ENCODE measurements at places on chromosomes 6 and 20.

DNA sequence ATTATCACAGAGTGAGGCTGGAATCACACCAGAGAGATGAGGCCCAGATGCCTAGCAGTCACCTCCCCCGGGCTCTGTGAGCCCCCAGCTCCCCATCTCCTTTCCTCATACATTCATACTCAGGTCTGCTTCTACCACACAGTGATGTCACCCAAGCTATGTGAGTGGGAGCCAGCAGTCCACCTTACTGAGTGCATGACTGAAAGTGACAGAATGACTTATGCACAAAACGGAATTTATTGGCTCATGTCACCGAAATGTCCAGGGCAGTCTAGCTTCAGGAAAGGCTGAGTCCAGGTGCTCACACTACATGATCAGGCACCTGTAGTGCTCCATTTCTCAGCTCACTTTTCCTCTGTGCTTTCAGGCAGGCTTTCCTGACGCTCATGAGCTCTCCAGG lies 36.7 kb upstream of the CCN6 start:
- DNase-seq = no peak

DNA sequence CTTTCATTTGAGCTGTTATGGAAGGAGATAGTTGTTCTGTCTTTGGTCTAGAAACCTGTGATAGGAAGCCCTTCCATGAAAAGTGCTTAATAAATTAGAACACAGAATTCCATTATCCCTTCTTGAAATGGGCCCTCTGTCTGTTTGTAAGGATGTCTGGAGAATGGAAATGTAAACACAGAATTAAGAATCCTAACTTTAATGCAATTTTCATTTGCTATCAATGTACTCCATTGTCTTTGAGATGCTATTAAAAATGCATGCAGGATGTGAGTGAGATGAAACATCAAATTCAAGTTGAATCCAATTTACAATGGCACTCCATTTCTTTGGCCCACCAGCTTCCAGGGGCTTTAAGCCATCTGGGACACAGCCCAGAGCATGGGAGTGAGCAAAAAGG lies 13.9 kb upstream of the AARS2 start:
- DNase-seq = no peak

GRCh38 chr6:116371120-116371917 lies 572 bp downstream of the DSE start:
- DNase-seq = no peak

DNA sequence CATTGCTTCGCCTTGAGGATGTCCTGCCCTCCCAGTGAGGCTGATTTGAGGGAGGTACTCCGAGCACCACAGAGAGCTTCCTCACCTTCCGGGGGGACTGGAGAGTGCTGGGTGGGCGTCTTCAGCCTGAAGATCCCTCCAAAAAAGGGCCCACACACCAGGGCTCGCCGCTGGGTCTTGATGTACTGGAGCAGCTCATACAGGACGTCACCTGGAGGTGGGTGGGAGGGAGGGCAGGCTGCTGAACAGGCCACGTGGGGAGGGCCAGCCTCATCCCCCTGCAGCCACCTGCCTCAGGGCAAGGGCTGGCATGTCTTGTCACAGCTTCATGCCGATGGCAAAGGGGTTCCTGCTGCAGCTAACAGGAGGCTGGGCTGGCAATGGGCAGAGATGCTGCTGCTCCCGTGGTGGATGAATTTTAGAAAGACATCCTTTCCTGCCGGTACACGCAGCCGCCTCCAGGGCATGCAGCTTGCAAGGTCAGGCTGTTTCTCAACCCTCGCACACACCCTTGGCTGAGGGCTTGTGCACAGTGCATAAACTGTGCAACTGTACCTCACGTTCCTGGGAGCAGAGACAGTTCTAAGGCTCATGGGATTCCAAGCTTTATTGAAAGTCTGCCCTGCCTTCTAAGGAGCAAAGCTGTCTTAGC lies 14.0 kb downstream of the ETV7 start:
- no peak for DNase-seq

DNA sequence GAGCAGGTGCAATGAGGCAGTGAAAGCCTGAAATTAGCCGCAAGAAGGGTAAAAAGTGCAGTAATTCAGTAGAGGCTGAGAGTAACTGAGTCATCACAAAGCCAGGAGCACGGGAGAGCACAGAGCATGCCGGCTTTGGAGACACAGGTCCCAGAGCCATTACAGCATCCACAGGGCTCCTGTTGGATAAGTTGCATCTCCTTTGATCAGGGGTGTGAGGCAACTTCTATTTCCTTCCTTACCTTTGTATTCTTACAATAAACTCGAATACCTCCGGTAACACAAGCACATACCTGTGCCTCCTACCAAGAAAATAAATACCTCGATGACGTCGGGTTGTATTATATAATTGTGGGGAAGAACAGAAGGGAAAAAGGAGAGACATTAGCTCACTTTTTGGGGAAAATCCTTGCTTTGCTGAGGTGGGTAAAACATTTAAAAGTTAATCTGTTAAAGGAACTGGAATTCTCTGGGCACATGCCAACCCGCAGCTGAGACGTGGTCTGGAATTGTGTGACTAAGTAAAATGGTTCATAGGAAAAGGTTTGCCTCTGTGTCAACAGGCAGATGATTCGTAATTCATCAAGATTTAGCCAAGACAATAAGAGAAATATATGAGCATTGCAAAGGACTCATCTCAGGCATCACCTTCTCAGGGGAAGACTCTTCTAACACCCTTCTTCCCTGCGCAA lies 360.7 kb upstream of the ZFP64 start:
- DNase-seq = no peak

- DNase-seq = no peak
Observed at GRCh38 chr20:16040742-16041141, 532.5 kb downstream of the KIF16B start.

GRCh38 chr6:2197177-2197671 lies 48.2 kb downstream of the GMDS start:
- no peak for DNase-seq

DNA sequence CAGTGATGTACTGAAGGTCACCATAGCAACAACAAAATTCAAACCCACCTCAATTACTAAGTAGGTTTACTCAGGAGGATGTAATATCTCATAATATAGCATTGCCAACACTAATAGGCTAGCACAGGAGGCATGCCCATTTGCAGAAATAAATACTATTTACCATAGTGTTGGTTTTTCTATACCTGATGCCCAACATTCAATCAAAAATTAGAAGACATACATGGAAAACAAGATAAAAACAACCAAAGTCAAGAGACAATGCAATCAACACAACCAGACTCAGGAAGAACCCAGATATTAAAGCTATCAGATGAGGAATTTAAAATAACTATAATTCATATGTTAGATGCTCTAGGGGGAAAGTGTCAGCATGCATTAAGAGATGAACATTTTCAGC lies 14.3 kb upstream of the TXNDC5 start:
- no peak for DNase-seq

- no peak for DNase-seq
Observed at GRCh38 chr6:158861686-158862381, 42.7 kb upstream of the EZR start.

- DNase-seq = no peak
Observed at GRCh38 chr6:154520280-154520679, 9.8 kb upstream of the CNKSR3 start.

GRCh38 chr6:121876721-121877120 lies 441.3 kb downstream of the GJA1 start:
- DNase-seq = no peak

- no peak for DNase-seq
Observed at GRCh38 chr20:19888269-19888671, 128.9 kb upstream of the NAA20 start.

DNA sequence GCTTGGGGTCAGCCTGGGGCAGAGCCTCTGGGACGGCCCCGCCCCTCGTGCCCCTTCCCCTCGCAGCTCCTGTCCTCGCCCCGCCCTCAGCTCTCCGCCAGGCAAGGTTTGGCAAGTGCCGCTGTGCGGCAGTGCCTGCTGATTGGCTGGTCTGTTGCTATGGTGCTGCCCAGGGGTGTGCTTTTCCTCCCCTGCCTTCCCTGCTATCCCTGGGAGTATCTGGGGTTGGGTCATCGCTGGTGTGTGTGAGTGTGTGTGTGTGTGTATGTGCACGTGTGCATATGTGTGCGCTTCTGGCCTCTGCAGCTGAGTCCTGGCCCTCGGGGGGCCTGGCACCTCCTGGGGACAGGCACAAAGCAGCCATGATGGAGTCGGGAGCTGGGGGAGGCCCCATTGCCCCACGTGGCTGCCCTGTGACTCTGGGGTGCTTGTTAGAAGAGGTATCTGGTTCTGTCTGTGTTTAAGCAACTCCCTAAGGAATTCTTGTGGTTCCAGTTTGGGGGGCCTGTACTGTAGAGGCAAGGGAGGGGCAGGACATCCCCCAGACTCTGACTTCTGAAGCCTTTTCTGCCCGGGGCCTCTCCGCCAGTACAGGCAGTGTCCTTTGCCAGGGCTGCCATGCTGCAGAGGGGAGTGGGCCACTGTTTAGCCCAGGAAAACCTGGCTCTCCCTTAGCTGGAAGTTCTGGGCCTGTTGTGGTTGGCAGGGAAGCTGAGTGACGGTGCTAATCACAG lies 6.9 kb downstream of the RTEL1 start:
- no peak for DNase-seq

DNA sequence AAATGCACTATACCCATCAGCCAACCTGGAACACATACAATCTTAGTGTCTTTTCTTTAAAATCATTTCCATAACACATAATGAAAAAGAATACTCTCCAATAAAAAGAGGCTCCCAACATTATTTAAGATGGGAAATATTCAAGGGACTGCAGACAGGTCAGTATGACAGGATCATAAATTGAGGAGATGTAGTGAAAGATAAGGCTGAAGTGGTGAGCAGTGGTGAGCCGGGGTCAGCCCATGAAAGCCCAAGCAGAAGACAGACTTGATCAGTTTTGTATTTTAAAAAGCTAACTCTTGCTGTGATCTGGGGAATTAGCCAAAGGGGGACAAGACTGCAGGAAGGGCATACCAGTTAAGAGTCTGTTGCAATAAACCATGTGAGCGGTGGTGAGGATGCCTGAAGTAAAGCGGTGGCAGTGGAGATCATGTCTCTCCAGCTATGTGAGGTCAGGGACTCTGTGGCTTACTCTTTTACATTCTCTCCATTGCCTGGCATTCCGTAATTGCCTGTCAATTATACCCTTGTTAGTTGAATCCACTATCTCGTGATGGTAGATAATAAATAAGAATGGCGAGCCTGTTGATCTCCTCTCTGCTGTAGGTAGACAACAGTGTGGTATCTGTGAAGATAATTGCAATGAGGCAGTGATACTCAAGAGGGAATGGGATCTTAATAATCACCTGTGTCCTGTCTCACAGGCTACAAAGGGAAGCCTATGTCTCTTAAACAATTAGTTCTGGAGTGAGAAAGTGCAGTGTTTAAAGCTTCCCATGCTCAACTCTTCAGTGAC lies 97.4 kb downstream of the FILIP1 start:
- no peak for DNase-seq

- no peak for DNase-seq
Observed at GRCh38 chr6:113562248-113562647, 294.9 kb upstream of the MARCKS start.

- no peak for DNase-seq
Observed at GRCh38 chr6:122735582-122735981, 43.9 kb upstream of the FABP7 start.

- DNase-seq = no peak
Observed at GRCh38 chr6:91097364-91097763, 510.5 kb upstream of the MAP3K7 start.

DNA sequence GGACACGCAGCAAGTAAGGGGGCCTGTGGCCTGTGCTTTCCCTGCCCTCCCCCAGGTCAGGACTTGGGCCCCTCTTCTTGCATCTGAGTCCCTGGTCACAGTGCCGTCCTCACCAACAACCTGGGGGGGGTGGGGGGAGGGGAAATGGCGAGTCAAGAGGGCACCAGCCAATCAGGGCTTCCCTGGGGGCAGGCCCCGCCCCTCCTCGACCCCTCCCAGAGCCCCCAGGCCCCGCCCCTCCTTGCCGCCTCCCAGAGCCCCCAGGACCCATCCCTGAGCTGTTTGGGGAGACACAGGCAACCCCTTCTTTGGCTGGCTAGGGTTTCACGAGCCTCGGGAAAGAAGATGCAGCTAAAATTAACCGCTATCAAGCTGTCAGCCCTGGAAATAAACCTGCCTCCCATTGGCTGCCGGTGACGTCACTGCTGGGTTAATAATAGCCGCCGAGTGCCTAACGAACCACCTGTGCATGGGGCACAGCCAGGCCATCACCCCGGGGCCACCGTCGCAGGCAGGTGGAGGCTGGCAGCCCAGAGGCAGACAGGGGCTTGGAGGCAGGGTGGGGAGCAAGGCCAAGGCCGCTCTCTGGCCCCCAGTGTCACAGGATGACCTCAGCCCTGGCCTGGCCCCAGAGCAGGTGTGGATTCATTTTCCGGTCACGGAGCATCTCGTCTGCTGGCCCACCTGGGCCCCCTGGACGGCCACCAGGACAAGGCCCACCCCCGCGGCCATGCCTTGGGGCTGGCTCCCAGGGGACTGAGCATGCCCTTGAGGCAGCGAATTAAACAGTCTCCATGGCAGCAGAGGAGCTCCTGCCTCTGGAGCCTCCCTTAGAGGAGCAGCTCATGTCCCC lies 3.2 kb upstream of the EEF1A2 start:
- no peak for DNase-seq

DNA sequence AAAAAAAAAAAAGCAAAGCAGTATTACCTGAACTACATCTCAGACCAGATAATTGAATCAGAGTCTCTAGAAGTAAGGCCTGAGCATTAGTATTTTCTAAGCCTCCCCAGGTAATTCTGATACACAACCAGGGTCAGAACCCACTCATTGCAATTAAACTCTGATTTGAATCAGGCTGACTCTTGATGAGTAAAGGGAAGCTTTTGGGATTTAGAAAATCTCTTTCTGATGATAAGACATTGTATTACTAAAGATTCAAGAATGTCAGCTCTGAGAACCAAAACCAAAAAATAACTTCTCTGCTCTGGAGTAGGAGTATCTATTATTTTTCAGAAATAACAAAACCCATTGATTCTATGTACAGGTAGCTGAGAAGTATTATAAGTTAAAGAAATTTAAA lies 100.1 kb upstream of the COL21A1 start:
- no peak for DNase-seq

- peak; percentile 69 for DNase-seq
Observed at GRCh38 chr20:33933469-33933909, 60.2 kb upstream of the RALY start.

Data from hematopoietic multipotent progenitor cell treated with erythropoietin and hydrocortisone succinate and interleukin-3 and kit ligand, for 15 days (in vitro differentiated cells).